ENCODE measurements at places on chromosomes 6 and 20.

DNA sequence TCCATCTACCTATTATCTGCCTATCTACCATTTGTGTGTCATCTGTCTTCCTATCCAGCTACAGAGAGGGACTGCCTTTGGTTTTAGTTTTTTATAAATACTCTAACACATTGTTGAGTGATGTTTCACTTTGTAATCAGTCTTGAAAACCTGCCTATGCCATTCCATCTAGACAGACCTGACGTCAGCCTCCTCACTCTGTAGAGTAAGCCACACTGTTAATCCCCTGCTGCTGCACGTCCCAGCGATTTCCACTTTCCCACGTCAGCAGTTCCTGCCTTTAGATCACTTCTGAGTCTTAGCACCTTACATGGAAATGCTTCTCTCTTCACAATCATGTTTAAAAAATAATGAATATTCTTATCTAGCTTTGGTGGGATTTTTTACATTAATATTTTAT lies 54.8 kb downstream of the PLG start:
- DNase-seq = no peak

DNA sequence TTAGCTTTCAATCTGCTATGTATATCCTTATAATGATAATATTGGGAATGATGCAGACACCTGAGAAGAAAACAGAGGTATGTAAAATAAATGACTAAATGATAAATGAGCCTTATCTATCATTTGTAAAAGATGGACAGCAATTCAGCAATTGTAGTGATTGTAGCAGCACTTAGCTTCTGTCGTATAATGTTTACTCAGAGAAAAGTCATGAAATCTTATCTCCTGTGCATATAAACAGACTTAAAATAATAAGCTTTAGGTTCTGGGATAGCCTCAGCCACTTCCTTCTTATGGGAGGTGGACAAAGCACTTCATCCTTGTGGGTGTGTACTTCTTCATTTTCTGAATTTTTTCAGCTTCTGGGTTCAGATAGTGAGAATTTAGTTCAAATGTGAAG lies 324.8 kb upstream of the MAP3K7 start:
- no peak for DNase-seq

- DNase-seq = no peak
Measured at GRCh38 chr6:144845186-144845585, 560.1 kb downstream of the UTRN start.

GRCh38 chr6:24658573-24659560 lies 7.8 kb downstream of the TDP2 start:
- no peak for DNase-seq

DNA sequence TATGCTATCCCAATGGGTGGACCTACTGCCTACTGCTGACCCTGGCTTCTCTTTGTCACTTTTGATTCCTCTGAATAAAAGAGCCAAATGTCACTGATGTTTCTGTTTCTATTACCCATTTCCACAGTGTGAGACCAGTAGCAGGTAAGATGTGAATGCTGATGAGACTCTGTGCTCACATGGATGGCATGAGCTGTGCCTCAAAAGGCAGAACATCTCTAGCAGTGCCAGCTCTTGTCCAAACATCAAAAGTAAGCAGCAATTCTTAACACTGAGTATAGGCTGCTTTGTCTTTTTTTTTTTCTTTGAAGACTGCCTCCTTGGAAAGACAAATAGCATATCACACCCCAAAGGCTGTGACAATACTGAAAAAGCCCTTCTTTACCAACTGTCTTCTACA lies 459.2 kb upstream of the RUNX2 start:
- no peak for DNase-seq

DNA sequence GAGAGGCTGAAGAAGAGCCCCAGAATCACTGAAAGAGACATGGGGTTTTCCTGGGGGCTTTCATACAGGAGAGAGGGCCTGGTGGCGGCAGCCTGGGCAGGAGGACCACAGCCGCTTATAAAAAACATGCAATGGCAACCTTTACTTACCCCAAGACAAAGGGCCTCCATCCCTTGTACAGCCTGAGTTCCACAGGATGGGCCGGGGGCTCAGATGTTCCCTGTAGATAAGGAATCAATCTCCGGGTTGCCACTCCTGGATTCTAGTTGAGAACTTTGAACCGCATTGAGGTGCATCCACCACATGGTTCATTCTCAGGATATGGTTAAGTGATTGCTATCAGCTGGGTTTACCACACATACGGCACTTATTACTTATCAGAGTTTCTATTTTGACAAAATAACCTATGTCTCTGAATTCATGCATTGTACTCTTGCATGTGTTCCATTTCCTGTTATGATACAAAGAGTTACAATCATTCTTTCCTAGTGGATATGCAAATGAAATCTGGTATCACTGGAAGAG lies 677.6 kb downstream of the KIF16B start:
- DNase-seq = no peak
